ENCODE measurements at places on chromosomes 1 and 21.

DNA sequence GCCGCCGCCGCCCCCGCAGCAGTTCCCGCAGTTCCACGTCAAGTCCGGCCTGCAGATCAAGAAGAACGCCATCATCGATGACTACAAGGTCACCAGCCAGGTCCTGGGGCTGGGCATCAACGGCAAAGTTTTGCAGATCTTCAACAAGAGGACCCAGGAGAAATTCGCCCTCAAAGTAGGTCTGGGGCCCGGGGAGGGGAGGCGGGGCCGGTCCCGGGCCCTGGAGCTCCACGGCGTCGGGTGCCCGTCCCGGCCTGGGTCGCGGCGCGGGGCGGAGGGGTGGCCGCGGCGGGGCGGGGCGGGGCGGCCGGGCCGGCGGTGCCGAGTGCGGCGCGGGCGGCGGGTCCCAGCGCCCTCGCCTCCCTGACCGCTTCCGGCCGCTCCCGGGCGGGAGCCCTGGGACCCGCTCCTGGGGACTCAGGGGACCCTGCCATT lies 646 bp downstream of the MAPKAPK2 start:
- DNase-seq, result peak; percentile 25

DNA sequence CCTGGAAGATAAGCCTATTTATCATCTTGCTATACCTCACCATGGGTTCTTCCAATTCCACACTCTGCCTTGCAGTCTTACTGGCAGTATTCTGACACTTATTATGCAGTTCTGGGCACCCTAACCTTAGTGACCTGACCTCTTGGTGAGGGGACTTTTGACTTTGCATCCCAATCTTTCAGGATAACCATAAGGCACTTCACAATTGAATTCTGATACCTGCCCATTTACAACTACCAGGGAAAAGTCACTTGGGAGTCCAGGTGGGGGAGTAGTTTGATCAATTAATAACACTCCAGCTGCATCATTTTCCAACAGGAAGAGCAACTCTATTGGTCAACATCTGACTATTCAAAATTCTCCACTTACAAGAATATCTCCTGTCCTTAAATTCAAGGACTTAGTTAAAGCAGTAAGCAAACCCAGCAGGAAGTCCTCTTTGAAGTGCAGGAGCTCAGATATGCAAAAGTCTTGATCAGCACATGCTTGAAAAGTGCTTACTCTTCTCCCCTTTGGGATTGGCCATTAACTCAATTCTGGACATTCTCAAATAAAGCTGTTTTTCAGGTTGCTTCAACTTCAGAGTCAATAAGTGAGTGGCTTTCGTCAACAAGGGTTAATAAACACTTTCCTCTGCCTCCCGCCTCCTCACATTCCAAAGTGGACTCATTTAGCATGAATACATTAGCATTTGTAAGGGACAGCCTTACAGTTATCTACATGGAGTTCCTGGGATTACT lies 177.4 kb upstream of the NRIP1 start:
- no peak for DNase-seq

DNA sequence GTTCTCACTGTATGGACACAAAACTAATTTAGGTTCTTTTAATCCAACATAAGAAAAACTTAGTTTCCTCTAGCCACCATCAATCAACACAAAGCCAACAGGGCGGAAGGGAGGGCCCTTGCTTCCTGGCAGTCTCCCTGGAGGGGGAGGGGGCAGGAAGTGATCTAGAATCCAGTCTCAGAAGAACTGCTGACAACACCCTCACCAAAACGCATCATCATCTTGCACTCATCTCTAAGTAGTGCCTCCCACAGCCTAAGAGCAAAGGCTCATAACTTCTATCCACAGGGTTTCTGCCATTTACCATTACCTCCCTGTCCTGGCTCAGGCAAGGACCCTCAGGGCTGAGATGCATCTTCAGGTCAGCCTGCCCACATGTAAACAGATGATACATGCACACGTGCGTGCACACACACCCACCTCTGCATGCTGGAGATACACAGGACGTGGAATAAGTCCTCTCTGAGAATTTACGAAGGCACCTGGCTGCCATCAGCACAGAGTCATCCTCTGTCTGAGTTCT lies 20.5 kb downstream of the HIVEP3 start:
- peak; percentile 68 for DNase-seq

GRCh38 chr1:214259353-214259977 lies 21.5 kb upstream of the SMYD2 start:
- no peak for DNase-seq

- no peak for DNase-seq
These were observed 292.1 kb upstream of the SNX7 start for GRCh38 chr1:98369463-98369862.

- DNase-seq, result no peak
These were observed 1.7 kb upstream of the DMRTA2 start for GRCh38 chr1:50424884-50425375.

- peak; percentile 24 for DNase-seq
These were observed 4.9 kb upstream of the PROX1 start for GRCh38 chr1:213982672-213983492.

GRCh38 chr1:13700521-13701270 lies 708 bp downstream of the PRDM2 start:
- DNase-seq, result peak; percentile 29

Data from T-helper 2 cell (primary cell).